Activated T-cell treated with anti-CD3 and anti-CD28 coated beads, Interleukin-2, amount 50 U/mL, for 1 hour (primary cell): ENCODE measurements at places on chromosomes 4 and X.
A peak's percentile ranks its signal among the peaks of the same experiment; 100 is the strongest.

- DNase-seq: no peak
Observed at GRCh38 chrX:10602646-10603045, 17.7 kb downstream of the MID1 start.

- DNase-seq: no peak
Observed at GRCh38 chr4:10983268-10983667, 298.7 kb upstream of the CLNK start.

- DNase-seq: peak; percentile 86
Observed at GRCh38 chrX:107673933-107674479, 45.7 kb downstream of the PRPS1 start.

DNA sequence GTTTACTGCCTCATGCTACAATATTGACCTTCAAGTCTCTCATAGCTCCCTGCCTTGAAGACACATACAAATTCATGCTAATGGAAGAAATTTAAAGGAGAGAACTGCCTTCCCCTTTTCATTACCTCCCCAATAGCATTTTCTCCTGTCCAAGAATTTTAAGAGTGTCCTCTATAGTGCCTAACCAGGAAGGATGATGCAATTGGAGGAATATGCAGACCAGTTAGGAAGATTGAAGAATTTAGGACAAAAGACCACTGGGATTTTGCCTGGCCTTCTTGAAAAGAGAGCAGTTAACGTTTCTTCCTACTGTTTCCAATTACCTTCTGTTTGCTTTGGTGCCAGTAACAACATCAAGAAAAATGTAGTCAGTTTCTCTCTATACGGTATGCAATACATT is 443.9 kb downstream of the INPP4B start:
- no peak for DNase-seq
